Gastrocnemius medialis (tissue), 4 donors: ENCODE measurements at places on chromosomes 12 and 14.

DNA sequence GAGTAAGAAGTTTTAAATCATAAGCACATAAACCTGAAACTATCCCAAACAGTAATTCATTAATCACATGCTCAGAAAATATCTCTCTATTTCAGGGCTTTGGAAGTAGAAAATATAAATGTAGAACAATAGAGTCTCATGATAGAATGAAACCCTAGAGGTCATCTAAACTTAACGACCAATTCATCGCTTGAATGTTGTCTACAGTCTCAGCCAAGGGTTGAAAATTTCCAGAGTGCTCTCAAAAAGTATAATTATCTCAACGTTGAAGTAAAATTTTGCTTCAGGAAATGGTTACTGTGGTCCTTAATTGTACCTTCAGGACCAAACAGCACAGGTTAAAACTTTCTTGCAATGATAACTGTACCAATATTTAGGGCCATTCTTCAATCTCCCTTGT is 1053.6 kb upstream of the SEL1L start:
- DNase-seq = no peak

- DNase-seq = no peak
Measured at GRCh38 chr14:77125281-77125801, 16.2 kb downstream of the ZDHHC22 start.

GRCh38 chr14:101763941-101764709 is 2.6 kb downstream of the PPP2R5C start:
- no peak for DNase-seq

DNA sequence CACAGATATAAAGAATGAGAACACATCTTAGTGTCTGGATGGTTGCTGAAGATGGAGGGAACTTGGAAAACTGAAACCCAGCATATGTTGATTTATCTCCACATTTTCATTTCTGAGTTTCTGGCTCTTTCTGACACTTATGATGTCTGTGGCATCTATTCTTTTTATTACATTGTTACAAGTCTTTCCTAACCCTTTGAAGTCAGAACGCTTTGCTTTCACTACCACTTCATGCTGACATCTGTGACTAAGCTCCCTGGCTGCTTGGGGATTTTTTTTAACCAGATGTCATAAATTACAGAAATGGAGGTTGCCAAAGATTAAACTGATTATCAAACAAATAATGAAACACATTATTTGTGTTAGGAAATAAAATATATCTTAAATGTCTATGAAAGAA is 188.7 kb downstream of the KITLG start:
- no peak for DNase-seq

DNA sequence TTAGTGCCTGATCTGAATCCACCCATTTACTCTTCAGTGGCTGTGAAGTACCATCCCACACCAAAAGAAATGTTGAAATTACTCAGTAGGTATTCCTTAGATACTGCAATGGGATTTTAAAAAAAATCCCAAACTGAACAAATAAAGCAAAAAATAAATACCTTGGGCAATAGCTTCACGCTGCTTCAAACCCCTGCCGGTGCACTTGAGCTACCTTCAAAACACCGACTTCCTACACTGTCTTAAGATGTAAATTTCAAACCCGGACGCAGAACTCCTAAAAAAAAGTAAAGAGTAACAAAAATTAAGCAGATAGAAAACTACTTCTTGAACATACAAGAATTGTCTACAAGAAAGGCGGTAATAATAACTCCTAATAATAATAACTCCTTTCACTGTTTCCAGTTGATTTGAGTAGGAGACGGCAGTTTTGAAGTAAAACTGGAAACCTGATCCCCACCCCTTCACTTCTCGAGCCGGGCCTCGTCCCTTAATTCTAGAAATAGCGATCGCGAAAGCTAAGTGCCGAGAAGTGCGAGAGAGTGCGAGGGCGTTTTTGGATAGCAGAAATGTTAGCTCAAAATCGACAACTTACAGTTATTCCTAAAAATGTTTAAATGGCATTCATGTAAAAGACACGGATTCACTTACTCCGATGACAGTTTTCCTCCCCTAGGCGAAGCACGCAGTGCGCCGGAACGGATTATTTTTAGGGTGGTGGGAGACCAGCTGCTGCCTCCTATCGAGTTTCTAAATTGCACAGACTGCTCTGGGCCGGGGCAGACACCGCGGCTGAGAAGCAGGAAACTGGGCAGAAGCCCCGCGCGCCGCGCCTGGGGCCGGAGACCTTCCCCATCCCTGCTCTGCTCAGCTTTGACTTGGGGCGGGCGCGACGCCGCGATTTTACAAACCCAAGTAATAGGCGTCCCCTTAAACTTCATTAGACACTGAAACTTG is at the start of gene ABCC9:
TSS of gene ABCC9 (minus strand) at position 878 of the 957 bp plus-strand sequence. CDS start 4,752 bp downstream, outside the sequence.
- DNase-seq = peak; percentile 85

- DNase-seq = no peak
Measured at GRCh38 chr14:67704484-67705089, 2.9 kb downstream of the RDH12 start.

- peak; percentile 41 for DNase-seq
Measured at GRCh38 chr14:24051789-24052655, at the start of gene CARMIL3. Gene CARMIL3, plus strand, starts transcription at chr14:24052009. Its CDS starts 145 bp downstream, at chr14:24052154.

GRCh38 chr12:114245555-114245954 is 160.4 kb downstream of the TBX5 start:
- no peak for DNase-seq

GRCh38 chr12:22974865-22975264 is 349.9 kb downstream of the ETNK1 start:
- DNase-seq = no peak

DNA sequence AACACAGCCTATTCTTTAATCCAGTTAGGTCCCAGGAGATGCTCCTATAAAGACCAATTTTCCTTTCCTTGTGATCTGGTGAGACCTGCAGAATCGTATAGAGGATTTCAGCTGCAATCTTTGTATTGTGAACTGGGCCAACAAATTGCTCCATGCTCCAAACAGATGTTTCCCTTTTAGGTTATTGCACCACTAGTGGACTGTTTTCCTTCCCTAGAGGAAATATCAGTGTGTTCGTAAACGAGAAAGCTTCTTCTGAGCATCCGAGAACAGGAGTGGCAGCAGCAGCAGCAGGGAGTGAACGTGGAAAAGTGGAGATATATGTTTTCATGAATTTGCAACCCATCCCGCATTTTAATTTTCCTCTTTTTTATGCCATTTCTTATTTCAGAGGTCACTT is 344.1 kb upstream of the PDE3A start:
- DNase-seq = no peak

GRCh38 chr12:66003951-66004350 is 126.6 kb downstream of the LLPH start:
- DNase-seq = no peak

DNA sequence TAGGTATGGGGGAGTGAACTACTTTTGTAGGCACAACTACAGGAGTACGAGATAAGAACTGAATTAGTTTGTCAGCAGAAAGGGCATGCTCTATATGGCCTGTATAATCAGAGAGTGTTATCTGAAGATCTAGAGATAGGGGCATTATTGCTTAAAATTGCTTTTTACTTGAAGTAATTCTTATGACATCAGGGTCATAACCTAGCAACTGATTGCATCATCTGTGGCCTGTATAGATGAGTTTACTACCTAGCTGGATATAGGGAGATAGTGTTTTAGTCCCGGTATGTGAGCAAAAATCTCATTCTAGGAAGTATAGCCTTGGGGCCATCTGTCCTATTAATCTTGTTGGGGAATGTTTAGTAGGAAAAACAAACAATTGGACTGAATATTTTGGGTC is 142.7 kb downstream of the TMEM117 start:
- no peak for DNase-seq

GRCh38 chr12:69553628-69554248 is 31.5 kb upstream of the CCT2 start:
- DNase-seq = no peak

- DNase-seq = no peak
Measured at GRCh38 chr12:122506393-122506938, 5.7 kb upstream of the ZCCHC8 start.

- no peak for DNase-seq
Measured at GRCh38 chr12:115404761-115405470, 720.9 kb upstream of the TBX3 start.

DNA sequence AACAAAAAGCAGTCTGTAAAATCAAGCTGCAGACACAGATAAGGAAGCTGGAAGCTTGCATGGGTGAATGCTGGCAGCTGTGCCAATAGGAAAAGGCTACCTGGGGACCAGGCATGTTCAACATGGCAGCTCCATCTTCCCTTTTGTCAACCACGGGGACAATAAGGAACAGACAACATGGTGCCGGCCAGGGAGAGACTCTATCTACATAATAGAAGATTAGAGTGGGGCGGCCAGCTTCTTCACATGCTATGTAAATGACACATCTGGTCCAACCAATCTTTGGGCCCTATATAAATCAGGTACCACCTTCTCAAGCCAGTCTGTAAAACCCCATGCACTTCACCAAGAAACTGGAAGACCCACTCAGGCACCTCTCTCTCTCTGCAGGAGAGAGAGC is 157.6 kb downstream of the SUDS3 start:
- DNase-seq = no peak

DNA sequence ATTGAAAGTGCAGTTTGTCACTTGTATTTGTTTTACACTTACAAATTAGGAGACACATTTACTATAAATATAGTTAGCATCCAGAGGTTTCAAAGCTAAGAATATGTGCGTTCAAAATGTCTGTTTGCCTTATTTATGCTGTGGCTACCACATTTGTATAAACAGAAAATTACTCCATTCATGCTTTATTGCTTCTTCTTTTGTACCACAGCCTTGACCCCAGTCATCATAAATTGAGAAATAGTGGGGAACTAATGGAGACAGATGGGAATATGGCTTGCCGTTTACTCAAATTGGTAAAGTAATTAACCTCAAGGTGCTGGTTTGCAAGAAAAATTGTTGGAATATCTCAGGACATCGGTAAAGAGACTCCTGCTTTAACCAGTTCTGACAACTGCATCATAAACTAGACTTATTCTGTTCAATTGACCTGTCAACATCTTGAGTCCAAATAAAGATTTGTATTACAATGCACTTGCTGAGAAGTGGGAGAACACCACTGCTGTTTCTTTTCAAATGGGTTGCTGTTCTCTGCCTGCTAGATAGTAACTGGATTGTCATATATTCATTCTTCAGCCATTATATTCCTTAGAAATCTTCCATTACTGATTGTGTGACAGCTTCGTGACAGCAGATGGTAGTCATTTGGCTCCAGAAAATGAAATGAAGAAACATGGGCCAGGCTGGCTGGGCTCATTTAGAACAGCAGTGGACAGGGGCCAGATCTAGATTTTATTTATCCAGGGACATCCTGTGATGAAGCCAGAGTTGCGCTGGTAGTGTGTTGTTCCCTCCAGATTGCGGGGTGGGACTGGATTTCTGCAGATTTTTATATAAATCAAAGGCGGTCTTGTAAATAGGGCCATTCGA is 354.4 kb downstream of the EGLN3 start:
- no peak for DNase-seq

- no peak for DNase-seq
Measured at GRCh38 chr12:99212275-99212674, 435.3 kb upstream of the GARIN6 start.

DNA sequence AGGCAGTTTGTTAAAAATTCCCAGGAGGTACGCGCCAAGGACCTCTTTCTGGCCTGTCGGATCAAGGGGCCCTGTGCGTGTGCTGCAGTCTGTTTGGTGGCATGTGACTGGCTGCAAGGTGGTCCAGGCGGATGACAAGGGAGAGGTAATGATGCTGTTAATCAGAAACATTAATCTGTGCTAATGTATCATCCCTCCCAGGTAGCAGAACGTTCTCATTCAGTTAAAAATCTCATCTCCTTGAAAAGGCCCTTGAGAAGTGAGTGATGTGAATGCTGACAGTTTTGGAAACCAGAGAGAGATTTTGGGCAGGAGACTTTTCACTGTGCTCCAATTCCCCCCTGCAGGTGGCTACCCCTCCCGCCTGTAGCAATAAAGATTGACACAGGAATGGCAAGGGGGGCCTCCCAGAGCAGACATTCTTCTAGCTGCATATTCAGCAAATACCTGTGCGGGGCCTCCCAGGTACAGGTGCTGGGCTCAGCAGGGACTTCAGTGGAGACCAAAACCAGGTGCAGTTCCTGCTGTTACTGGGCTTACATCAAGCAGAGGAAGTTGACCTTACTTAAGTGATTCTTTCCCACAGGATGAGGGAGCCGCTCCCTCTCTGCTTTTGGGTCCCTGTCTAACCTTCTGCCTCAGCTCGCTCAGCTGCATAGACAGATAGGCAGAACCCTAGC is 364.8 kb downstream of the CACNA1C start:
- no peak for DNase-seq

DNA sequence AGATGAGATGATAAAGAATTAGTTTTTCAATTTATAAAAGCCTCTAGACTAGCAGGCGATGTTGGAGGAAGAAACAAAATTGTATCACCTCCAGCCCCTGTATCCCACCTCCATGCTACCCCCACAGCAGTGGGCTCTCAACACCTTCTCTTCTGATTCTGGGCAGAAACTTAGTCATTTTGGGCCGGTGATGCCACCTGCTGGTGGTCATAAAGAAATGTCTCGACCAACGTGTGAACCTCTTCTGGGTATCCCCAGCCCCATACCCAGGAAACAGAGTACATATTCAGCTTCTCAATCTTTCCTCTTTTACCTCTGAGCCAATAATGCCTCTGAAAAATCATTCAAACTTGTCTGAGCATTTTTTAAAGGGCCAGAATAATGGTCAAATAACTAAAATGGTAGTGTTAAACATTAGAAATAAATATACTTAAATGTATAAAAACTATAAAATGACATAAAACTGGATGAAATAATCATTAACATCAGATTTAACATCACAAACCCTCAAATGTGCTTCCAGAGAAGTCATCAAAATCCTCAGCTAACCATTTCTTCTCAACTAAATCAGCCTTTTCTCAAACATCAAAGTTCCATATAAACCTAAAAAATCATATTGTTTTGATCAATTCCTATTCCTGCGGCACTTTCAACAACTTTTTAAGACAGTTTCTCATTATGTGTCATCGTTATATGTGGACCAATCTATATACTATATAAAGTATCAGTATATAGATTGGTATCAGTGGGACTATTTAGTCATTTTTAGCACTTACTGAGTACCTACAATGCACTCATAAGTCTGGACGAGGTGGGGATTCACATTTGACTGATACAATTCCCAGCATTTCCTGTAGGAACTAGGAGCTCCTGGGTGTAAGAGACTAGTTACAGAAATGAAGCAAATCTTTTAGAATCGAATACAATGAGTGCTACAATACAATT is 69.4 kb downstream of the ATXN2 start:
- DNase-seq = no peak

- DNase-seq = peak; percentile 41
Measured at GRCh38 chr14:26765768-26766520, 168.1 kb upstream of the NOVA1 start.
